ENCODE measurements at places on chromosomes 16 and 17. TPM values are rescaled to one million over a fixed set of nuclear protein-coding genes. Genes with fewer than 3 reads are reported as not detected.
A peak's percentile ranks its signal among the peaks of the same experiment; 100 is the strongest.

DNA sequence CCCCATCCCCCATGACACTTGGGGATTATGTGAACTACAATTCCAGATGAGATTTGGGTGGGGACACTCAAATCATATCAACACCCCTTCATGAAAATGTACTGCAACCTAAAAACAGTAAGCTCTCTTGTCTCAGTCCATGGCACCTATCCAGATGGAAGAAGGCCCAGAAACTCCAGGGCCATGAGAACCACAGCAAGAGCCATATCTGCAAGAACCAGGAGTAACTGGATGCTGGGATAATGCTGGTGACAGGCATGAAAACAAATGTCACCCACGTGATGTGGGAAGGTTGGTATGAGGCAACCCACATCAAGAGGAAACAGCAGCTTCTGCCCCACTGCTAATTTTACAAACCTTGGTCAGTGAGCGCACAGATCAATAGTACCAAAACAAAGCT lies 400.1 kb upstream of the ERCC4 start:
- DNase-seq, result no peak

- DNase-seq, result no peak
Measured at GRCh38 chr16:53061701-53062159, 6.9 kb downstream of the CHD9 start.

The SULT1A4 gene
- total RNA-seq, result 7.5 TPM

DNA sequence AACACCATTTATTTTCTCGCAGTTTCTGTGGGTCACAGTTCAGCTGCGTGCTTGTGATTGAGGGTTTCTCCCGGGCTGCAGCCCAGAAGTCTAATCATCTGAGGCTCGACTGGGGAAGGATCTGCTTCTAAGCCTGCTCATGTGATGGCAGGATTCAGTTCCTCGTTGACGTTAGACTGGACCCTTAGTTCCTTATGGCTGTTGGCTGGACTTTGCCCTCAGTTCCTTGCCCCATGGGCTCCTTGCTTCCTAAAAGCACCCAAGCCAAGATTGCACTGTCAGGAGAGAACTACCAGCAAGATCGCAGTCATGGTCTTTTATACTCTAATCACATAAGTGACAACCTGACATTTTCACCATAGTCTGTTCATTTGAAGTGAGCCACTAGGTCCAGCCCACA lies 250.0 kb downstream of the PRKCA start:
- no peak for DNase-seq

- no peak for DNase-seq
Measured at GRCh38 chr17:7695586-7695985, 7.3 kb downstream of the WRAP53 start.

- DNase-seq, result no peak
Measured at GRCh38 chr17:81095383-81095762, 60.4 kb downstream of the BAIAP2 start.

DNA sequence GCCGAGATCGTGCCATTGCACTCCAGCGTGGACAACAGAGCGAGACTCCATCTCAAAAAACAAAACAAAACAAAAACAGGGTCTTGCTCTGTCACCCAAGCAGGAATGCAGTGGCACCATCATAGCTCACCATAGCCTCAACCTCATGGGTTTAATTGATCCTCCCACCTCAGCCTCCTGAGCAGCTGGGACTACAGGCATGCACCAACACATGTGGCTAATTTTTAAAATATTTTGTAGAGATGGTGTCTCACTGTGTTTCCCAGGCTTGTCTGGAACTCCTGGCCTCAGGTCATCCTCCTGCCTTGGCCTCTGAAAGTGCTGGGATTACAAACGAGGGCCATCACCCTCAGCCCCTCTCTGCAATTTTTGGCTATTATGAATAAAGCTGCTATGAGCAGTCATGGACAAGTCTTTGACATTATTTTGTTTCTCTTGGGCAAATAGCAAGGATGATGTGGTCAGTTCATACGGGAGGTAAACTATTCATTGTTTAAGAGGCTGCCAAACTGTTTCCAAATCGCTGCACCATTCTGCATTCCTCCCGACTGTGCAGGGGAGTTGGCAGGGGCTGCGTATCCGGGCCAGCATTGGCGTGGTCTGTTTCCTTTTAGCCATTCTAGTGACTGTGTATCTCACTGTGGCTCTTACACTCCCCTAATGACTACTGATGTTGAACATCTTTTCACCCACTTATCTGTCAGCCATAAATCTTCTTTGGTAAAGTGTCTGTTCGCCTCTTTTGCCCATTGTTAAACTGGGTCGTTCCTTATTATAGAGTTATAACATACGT lies 21.1 kb downstream of the EIF4A3 start:
- DNase-seq, result no peak

The ZFP90 gene
- total RNA-seq, result 28.3 TPM

DNA sequence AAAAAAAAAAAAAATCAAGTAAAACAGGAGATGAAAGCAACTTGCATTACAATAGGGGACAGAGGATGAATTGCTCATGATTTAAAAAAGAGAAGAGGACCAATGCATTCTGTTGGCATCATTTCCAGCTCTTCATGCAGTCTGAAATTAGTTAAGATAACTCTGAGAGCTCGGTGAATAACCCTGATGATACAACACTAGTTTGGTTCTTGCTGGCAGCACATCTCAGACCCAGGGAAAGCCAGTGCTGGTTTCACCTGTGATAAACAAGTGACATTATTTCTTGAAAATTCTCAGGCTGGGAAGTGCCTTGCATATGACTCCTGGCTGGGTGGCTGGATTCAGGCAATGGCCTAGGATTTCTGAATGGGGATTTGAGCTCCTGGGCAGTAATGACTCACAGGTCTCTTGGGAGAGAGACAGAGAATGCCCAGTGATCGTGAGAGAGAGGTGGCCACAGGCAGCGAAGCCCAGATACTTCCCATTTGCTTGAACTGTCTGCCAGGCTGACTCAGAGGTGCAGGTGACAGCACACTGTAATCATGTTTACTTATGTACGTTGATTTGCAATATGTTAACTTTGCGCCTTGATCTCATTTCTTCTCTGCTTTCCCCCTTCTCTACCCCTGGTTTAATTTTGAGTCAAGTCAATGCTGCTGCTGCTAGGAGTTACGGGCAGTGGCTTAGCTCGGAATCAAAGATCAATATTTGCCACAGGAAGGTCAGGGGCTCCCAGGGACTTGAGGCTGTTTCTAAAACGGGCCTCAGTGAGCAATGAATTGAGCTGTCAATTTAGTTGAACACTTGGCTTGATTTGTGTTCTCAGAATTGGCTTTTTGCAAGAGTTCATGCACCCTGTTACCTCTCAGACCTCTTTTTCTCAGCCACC lies 27.1 kb downstream of the ARSG start:
- no peak for DNase-seq

The PYDC1 gene
- total RNA-seq, result not detected

- no peak for DNase-seq
Measured at GRCh38 chr17:33809748-33810147, 445.3 kb upstream of the CCL2 start.

GRCh38 chr17:40316571-40317344 lies 7.8 kb downstream of the RARA start:
- no peak for DNase-seq

The GJC1 gene
- total RNA-seq, result 61.9 TPM

GRCh38 chr17:73650617-73651200 lies 6.5 kb upstream of the SDK2 start:
- no peak for DNase-seq

GRCh38 chr16:53711390-53711789 lies 7.4 kb downstream of the FTO start:
- no peak for DNase-seq

DNA sequence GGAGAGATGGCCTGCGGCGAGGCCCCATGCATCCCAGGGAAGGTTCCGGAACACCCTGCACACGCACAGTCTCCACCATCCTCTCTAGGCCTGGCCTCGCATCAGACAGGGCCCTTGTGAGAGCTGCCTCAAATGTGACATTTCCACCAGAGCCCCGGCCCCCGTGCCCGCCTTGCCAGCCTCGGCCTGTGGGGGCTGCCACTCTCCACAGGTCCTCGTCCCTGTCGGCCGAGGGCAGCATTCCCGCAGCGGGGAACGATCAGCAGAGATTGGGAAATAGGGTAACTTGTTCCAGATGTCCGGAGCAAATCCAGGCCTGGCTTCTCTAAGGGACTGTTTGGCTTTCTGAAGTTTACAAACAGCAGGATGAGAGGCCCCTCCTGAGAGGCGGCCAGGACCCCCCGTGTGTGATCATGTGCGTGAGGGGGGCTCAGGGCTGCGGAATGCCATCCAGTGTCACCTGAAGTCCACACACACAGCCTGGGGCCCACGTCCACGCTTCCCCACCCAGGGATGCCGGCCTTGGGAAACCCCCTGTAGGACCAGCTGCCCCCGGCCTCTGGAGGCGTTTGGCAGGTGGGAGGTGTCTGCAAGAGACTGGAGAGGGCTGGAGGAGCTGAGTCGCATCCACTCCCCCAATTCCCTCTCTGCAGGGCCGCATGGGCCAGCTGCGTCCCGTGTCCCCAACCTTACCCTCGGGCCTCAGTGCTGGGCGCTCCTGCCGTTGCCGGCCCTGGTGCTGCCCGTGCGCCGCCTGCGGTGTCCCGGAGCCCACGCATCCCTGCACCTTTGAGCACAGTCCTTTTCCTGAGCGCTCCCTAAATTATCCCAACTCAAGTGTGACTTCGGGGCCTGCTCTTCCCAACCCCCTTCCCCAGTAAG lies 70.4 kb downstream of the ZDHHC7 start:
- DNase-seq, result no peak

The MYH1 gene
- total RNA-seq, result not detected

DNA sequence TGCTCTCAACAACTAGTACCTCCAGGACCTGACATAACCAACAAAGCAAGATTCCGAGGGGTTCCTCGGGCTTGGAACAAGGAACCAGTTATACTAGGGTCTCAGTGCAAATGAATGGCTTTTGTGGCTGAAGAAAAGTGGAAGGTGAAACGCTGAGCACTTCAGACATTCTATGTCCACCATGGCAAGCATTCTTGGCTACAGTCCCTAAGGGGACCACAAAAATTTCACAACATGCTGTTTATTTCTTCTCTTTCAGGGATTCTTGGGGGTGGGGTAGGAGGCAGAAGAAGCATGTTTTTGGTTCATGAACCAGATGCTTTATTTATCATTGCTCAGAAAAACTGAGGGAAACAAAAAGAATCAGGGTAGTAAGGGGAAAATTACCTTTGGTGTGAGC lies 479.9 kb upstream of the CDH11 start:
- DNase-seq, result peak; percentile 82

The IRX5 gene
- 0.52 TPM for total RNA-seq

GRCh38 chr17:43363181-43363925 lies 35.4 kb upstream of the ARL4D start:
- DNase-seq, result no peak

Measured in esophagus muscularis mucosa (tissue), 4 donors.